DMS153 (cell line): ENCODE measurements at places on chromosomes 1 and 21.

DNA sequence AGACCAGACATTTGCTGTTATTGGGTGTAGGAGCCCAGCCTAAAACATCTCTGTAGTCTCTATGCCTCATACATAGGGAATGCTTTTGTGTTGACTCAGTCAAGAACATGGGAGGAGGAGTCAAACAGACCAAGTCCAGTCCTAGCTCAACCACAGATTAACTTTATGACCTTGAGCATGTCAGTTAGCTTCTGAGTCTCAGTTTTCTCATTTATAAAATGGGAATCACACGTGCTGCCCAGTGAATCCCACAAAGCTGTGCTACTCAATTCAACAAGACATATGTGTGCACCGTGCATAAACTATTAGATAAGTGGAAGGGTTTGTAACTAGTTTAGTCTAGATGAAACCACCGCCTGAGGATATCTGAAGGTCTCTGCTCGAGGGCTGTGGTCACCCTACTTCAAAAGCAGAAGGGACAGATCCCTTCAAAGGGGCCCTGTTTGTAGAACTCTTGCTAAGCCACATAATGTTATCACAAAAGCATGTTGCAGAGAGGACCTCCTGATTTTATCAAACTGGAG is 109.5 kb upstream of the NFIA start:
- no peak for DNase-seq

DNA sequence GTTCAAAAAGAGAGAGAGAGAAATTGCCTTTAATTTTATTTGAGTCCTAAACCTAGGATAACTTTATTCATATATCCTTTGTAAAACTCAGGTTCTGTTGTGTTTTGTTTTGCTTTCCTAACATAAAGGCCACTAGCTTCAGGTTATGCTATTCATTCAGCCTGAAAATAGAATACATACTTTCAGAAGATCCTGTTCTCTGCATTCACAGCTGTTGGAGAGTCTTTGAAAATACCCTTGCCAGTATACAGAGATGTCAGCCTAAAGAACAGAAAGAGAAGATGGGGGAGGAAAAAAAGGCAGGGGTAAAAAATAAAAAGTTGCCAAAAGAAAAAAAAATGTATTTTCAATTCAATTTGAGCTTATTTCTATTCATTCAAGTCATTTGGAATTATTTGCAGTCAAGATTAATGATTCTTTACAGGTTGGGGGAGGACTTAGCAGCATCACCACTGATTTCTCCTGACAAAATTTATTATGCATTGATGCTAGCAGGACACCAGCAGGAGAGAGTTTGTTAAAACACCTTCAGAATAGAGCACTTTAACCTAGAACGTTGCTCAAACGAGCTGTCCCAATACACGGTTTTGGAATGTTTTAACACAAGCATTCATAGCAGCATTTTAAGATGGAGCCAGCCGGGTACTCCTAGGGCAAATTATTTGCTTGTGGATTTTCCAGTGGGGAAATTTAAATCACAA is 318.5 kb downstream of the NTNG1 start:
- no peak for DNase-seq

DNA sequence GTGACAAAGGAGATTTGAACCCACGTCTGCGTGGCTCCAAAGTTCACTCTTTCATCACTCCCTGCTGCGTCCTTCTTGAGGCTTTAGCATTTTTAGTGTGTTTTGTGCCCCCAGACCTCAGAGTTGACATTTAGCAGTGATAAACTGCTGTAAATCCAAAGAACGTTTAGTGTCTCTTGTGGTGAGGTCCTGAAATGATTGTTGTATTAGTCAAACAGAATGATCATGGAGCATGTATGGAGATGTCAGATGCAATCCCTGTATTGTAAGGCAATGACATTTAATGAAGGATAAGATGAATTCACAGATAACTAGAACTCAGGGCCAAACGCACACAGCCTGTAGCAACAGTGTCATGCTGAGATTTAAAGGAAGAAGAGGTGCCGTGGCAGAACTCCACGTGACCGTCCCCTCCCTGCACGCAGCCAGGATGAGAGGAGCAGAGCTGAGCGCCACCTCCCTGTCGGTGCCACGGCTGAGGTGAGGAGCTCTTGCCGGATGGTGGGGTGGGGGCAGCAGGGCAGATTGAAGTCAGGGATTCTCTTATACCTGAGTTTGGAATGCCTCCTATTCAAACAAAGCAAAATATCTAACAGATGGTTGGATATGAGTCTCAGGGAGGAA is 30.1 kb downstream of the NTPCR start:
- no peak for DNase-seq

DNA sequence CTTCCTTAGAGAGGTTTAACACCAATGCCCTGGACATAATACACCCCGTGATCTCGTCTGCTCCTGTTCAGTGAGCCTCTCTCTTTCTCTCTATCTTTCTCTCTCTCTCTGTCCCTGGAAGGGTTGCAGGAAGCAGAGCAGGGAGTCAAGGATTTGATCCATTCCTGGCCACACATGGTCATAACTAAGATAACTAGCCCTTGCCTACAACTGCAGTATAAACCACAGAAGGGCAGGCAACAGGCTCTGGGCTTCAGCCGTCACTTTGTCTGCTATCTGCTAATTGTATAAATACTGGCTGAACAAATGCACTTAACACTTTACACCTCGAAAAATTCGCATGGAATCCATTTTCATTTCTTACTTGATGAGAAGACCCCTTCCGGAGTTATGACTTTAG is 357.5 kb upstream of the RUNX1 start:
- DNase-seq: no peak

DNA sequence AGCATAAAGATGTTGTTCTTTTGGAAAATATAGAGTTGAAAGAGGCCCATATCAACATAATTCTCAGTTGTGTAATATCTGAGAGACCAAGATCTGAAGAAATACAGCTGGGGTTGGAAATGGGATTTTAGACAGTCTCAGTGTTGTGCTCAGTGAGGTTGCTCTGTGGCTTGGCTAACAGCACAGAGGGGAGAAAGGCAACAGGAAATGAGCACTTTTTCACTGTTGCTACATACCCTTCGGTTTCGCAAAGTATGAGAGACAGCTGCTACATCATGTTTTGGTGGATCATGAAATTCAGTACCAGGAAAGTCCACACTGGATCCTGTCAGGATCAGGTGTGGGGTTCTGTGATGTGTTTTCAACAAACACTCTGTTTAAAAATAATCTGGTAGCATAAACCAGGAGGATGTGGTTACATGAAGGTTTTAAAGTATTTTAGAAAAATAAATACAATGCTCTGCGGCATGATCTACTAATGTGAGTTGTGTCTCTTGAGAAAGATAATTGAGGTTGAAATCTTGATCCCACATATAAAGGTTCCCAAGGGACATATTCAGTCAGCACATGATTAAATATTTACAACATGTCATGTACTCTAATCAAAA is 7.0 kb upstream of the GPR88 start:
- no peak for DNase-seq

DNA sequence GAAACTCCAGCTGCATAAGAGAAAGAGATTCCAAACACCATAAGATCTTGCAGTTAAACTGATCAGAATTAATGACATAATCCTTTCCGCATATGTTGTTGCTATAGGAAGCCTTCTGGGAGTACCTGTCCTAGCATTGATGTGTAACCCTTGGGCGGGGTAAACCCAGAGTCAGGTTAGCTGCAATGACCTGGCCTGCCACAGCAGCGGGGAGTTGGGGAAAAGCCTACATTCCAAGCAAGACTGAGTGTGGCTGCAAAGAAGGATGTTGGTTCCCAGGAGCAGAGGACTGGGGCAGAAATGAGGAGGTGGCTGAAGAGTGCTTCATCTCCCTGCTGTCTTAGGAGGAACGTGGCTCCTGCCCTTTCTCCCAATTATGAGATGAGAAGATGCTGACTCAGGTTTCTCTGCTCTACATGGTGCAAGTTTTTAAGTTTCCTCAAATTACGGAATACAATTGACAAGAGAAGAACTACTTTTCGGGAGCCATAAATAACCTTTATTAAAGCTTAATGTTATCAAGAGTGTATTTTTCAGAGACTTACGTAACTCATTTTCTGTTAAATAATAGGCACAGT is 142.1 kb downstream of the RYR2 start:
- no peak for DNase-seq

GRCh38 chr1:228842094-228842775 is 107.0 kb downstream of the RHOU start:
- DNase-seq: no peak

DNA sequence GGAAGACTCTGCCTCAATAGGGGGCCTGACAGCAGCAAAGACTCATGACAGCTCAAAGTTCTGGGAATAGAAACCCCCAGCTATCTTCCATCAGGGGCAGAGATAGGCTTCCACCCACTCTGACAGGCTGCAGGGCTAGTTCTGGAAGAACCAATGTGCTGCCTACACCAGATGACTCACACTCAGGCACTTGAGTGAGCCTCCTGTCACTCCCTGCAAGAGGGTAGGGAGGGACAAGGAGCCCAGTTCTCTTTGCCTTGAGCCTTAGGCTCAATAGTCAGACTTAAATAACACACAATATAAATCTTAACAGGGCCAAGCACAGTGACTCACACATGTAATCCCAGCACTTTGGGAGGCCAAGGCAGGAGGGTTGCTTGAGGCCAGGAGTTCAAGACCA is 386.4 kb downstream of the HHAT start:
- DNase-seq: no peak

GRCh38 chr1:214569357-214570004 is 18.1 kb upstream of the PTPN14 start:
- no peak for DNase-seq

DNA sequence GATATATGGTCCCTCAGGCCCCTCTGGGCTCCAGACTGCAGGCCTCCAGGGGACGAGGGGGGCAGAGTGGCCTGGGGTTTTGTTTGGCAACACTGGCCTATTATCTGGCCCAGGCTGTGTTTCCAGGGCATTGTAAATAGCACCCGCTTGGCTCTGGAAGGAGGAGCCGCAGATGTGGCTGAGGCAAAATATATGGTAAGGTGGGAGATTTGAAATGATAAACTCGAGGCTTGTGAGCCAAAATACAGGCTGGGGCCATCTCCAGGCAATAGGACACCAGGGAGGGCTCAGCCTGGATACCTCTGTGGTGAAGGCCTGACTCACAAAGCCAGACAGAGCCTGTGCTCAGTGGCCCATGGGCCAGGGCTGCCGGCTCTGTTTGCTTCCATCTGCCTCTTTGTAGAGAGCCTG is 14.0 kb downstream of the NAV1 start:
- DNase-seq: no peak

GRCh38 chr21:17441370-17441769 is 71.5 kb upstream of the CXADR start:
- peak; percentile 51 for DNase-seq

DNA sequence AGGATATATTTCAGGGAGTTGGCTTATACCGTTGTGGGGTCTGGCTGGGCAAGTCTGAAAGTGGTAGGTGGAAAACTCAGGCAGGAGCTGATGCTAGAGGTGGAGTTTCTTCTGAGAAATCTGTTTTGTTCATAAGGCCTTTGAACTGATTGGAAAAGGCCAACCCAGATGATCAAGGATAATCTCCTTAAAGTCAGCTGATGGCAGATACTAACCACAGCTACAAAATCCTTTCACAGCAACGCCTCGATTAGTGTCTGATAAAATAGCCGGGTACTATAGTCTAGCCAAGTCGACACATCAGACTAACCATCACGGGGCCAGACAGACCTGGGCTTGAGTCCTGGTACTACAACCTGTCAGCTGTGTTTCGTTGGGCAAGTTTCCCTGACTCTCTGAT is 21.4 kb downstream of the OPRD1 start:
- DNase-seq: no peak

DNA sequence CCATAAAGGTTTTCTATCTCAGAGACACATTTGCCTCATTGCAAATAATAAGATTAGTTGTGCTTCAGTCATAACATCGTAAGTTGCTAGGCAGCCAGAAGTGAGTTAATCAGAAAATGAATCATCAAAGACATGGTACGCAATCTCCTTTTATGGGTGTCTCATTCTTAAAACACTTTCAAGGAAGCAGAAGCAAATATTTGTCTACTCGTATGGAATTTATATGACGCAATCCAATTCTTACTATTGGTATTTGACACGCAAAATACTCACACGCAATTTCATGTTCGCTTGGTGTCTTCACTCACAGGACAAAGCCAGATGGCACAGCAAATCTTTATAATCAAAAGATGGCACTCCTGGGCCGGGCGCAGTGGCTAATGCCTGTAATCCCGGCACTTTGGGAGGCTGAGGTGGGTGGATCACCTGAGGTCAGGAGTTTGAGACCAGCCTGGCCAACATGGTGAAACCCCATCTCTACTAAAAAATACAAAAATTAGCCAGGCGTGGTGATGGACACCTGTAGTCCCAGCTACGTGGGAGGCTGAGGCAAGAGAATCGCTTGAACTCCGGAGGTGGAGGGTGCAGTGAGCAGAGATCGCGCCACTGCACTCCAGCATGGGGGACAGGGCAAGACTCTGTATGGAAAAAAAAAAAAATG is 56.4 kb downstream of the HLCS start:
- no peak for DNase-seq

DNA sequence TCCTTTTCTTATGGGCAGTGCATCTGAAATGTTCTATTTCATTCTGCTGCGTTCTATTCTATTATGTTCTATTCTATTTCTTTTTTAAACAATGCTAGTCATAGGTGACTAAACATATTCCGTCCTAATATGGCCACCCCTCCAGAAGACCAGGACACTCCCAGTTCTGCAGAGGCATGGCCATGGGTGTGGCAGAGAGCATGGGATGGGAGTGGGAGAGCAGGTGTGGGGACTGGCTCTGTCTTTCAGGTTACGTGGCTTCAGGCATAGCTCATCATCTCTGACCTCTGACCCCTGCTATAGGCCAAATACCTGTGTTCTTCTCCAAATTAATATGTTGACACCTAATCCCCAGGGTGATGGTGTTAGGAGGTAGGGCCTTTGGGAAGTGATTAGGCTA is 33.4 kb upstream of the TLR5 start:
- no peak for DNase-seq

DNA sequence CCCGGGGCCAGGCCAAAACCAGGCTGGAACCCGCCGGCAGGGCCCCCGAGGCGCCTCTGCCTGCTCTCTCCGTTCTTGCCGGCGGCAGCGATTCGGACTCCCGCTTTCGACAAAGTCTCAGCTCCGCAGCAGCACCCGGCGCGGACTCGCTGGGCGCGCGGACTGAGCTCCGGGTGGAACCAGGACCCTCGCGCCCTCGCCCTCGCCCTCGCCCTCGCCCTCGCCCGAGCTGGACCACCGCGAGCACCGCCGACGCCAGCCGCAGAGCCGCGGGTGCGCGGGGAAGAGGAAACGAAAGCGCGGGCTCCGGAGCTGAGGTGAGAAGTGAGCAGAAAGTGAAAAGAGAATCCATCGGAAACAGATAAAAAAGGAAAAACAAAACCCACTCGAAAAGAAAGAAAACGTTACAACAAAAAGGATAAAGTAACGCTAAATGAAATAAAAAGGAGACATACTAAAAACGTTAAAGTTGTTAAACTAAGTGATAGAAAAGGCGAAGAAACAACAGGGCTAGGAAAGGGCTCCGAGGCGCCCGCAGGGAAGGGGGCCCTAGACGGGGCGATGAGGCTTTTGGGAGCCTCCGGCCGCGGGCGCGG is 64.9 kb downstream of the MEF2D start:
- DNase-seq: no peak

- no peak for DNase-seq
Measured at GRCh38 chr1:12528021-12528852, 89.8 kb downstream of the DHRS3 start.

- DNase-seq: no peak
Measured at GRCh38 chr21:16116069-16116468, 386.3 kb downstream of the USP25 start.
